ENCODE measurements at places on chromosomes 4 and X.

- DNase-seq, result no peak
These were observed 154.4 kb downstream of the EFHC2 start for GRCh38 chrX:44189116-44189515.

DNA sequence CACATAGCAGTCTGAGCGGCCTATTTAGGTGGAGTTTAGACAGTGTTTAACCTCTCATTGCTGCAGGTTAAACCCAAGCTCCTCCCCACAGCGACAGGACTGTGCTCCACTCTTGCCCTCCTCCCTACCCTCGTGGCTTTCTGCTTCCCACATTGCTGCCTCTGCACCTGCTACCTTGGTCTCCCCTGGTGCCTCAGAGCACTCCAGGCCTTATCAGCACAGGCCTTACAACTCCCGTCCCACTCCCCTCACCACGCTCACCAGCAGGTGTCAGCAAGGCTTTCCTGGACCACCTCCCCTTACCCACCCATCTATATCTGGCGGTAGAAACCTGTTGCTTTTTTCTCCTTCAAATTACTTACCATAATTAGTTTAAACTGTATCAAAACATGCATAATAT lies 18.6 kb downstream of the HELT start:
- no peak for DNase-seq

- no peak for DNase-seq
These were observed 10.2 kb upstream of the YIPF6 start for GRCh38 chrX:68488657-68489056.

DNA sequence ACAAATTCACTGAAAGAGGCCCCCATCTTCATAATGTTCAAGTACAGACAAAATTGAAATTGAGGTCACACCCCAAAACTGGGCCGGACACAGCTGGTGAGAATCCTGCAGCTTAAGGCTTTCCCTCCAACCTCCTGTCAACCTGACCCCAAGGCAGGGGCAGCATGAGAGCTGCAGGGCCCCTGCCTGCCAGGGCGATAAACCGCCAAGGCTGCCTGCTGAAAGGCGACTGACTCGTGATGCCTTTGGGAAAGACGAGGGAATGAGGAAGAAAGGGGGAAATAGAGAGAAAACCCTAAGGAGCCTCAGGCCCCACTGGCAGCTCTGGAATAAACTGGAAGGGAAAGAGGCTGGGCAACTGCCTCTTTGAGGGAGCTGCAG lies 7.3 kb upstream of the IRAK1 start:
- no peak for DNase-seq

All from RKO (cell line).